ENCODE measurements at places on chromosomes 12 and 14.

- DNase-seq: no peak
These were observed 72.0 kb downstream of the FOS start for GRCh38 chr14:75350505-75351060.

DNA sequence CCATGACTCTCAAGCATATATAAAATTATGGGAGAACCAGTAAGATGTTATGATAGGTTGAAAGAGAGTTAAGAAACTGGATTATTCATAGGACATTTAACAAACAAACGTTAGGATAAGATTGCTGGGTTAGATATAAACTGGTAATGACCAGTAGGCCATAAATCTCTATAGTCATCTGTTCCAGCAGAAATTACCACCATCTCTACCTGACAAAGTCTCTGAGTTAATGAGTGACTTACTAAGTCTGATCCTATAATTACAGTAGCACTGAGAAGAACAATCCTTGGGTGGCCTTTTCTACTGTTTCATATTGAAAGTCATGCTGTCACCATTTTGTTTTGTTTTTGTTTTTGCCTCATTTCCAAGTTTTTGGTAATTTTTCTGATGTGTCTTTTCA, 136.9 kb upstream of the CNOT2 start:
- no peak for DNase-seq

DNA sequence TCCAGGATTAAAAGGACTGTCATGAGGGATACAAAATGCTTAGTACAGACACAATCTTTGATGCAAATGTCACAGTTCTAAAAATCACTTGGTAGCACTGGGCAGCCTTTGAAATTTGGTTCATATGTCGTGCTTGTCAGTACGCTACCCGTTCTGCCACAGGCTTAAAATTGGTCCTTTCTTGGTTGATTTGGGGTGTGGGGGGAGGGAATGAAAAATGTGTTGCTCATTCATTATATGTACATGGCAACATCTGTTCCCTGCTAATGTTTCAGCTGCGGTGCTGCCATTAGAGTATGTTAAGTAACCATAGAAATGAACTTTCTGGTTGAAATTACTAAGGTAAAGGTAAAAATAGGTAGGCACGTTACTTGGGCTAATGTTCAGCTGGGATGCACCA, 155.4 kb upstream of the ARHGAP5 start:
- DNase-seq: no peak

GRCh38 chr14:63677891-63678379, 36.3 kb upstream of the WDR89 start:
- DNase-seq: no peak

GRCh38 chr12:40561395-40561966, 130.8 kb upstream of the CNTN1 start:
- DNase-seq: no peak

DNA sequence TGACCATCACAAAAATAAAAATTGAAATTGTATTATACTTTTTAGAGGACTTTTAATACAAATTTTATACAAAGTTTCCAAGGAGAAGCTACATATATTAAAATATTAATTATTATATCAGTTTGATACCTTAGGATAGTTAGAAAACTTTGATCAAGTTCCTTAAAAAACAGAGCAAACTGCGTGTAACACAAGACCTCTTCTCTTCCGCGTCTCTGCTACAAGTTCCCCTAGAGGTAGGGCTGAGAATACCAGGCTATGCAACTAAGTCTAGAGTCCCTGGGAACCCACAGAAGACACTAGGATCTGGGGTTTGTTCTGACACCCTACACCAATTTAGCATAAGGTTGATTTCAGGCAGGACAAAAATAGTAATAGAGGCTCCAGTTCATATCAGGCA, 319.0 kb downstream of the FOXG1 start:
- no peak for DNase-seq

DNA sequence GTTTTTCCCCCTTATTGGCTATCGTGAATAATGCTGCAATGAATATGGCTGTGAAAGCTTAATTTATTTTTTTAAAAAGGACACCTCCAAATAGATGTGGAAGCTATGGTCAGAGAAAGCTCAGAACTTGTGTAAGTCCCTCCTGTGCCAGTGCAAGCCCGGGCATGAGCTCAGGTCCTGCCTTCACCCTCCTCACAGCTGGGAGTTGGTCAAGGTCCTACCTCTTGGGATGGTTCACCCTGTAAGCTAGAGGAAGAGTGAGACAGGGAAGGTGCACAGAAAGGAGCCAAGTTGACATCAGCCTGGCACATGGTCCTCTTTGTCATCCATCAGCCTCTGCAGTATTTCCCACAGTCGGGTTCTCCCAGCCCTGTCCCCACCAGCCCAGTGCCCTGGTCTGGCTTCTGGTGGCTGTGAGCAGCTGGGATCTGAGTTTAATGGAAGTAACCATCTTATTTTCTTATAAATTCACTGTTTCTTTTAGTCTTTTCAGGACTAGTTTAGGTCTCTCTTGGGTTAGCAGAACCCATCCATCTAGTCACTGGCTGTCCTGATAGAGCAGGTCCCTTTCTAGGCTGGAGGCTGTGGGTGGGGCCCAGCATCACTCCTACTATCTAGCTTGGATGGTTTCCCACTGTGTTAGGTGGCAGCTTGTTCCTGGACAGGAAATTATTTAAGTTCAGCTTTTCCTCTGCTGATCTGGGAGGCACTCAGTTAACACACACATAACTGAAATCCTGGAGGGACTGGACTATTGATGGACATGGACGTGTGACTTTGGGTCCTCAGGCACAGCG, 11.8 kb upstream of the PLEKHG3 start:
- no peak for DNase-seq

- no peak for DNase-seq
These were observed 2.9 kb downstream of the NUDT4 start for GRCh38 chr12:93380480-93381121.

DNA sequence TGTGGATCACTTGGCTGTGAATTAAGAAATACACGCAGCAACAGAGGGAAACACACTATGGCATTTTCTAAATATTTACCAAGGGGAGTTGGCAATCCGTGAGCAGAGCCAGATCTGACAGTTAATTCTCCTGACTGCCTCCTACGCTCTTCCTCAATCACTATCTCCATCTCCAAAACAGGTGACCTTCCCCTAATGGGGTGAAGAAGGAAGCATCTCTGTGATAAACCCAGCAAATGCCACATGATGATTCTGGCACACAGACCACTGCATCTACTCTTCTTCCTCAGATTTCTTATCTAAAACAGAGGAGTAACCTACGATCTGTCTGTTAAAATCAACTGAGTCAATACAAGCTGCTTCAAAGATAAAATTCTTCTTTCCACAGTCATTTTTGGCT, 4.4 kb downstream of the SPTB start:
- DNase-seq: no peak

DNA sequence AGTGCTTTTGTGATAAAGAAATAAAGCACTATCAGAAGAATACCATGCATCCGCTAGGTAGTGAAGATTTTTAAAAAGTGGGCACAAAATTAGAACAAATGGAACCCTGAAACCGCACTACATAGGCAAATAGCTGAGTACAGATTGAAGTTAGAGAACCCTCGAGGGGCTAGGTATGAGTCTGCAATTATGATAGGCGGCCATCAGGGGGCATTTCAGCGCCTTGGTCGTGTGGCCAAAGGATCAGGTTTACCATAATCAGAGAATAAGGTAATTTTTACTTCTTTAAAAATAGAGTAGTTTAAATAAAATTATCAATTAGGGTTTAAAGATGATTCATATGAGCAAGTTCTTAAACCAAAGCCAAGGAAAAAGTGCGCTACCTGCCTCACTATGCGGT, 129.8 kb downstream of the TMX1 start:
- DNase-seq: no peak

- no peak for DNase-seq
These were observed 11.7 kb upstream of the CREBL2 start for GRCh38 chr12:12599750-12600643.

- DNase-seq: no peak
These were observed 618.6 kb downstream of the AACS start for GRCh38 chr12:125683748-125684381.

DNA sequence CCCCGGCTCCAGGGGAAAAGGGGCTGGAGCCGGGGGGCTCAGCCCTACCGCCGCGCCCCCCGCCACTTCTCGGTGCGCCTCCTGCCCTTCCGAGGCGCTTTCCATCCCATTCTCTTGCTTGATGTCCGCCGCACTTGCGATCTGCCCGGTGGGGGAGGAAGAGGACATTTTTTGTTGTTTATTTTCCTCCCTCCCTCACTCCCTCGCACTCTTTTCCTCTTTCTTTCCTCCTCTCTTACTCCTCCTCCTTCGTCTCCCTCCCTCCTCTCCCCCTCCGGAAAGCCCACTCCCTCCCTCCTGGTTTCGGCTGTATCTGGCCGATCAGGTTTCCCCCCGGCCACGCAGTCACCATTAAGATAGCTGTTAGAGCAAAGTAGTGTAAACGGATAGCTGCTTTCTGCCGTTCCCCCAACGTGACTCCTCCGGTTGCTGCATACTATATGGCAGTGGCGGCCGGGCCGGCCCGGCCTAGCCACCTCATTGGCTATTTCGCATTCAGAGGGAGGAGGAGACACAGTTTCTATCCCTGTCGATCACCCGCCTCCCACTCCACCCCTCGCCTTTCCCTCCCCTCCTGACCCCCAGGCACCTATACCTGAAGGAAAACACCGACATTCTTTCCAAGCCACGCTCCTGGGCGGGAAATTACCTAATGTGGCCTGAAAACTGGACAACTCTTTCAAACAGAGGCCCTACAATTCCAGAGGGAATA, at the start of gene SIX4:
Gene SIX4, minus strand, starts transcription at position 445 of the 712 bp plus-strand sequence. Its CDS starts 277 bp downstream, at position 168.
- DNase-seq: no peak

DNA sequence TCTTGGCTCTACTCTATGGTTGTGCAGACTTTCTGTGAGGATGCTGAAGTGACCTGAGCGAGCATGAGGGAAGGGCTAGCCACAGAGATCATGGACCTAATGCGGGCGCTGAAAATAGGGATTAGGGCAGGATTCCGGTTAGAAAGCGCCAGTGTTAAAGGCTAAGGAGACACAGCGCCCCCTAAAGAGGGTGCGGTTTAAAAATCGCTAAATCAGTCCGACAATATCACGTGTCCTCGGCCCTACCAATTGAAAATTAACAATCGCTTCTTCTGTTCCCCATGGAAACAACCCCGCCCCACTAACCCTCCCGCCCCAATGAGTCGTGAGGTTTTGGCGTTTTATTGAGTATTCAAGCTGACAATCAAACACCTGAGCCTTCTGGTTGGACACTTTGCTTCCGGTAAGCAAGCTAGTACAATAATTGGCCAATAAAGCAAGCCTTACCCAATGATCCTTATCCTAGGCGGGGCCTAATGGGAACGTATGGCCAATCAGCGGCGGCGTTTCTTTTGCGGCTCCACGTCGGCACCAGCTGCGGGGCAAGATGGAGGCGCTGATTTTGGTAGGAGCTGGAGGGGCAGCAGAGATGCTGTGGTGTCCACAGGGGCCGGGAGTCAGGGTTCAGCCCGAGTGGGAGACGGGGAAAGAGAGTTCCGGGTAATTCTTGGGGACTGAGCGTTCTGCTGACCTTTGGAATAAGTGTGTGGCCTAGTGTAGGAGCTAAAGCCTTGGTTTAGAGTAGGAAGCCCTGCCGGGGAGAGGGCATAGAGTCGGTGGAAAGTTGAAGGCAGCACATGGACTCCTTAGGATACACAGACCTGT, at the start of gene COPZ1:
Gene COPZ1, plus strand, starts transcription at position 515 of the 825 bp plus-strand sequence. Its CDS starts 33 bp downstream, at position 548.
- peak; percentile 99 for DNase-seq

DNA sequence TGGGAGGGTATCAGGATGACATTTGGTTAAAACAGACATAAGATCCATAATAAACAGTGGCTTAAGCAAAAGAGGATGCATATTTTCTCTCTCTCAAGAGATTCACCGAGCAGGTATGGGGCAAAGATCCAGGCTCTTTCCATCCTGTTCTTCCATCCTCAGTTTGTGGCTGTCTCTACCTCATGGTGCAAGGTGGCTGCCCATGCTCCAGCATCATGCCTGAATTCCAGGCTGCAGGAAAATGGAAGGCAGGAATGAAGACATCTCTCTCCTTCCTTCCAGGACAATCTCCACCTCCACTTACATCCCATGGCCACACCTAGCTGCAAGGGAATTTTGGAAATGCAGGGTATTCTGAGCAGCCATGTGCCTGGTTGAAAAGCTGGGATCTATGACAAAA, 136.0 kb downstream of the GLT1D1 start:
- no peak for DNase-seq

- no peak for DNase-seq
These were observed 87.5 kb upstream of the PDZRN4 start for GRCh38 chr12:41100572-41100971.

DNA sequence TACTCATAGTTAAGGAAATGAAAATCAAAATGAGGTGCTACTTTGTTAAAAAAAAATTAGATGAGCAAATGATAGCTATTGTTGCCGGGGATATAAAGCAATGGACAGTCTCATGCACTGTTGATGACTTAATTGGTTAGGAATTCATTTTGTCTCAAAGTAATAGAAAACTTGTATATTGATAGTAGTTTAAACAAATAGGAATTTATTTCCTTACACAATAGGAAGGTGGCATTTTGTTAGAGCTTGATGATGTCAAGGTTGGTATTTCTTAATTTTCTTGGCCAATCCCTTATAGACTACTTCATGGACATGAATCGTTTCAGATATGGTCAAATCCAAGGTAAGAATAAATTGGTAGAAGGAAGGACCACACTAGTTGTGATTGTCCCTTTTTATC, 7.8 kb downstream of the PRPF39 start:
- DNase-seq: no peak

DNA sequence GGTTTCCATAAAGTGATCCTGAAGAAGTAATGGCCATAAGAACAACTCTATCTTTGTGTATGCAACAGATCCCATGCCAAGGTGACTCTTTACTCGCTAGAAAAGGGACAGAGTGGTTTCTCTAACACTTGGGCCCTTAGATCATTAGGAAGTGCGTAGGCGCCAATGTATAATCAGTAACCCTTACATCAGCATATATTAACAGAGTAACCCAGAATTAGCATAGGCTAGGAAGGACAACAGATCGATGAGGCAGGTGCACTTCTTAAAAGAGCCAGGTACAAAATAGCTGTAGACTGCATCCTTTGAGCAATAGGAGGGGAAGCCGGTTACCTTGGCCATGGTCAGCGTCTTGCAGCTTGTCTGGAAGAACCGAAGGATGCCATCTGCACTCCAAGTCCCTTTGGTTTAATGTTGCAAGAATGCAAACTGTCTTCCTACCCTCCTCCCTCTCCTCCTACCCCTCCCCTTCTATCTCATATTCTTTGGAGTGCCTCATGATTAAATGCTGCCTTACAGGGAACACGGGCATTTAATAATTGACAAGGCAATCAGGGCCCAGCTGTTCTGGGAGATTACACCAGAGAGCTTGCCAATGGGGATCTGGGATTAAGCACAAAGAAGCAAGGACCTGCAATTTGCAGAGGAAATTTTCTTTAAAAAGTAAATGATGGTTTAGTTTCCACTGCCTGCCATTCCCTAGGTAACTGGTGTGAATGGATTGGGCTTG, 8.0 kb downstream of the GSG1 start:
- no peak for DNase-seq

DNA sequence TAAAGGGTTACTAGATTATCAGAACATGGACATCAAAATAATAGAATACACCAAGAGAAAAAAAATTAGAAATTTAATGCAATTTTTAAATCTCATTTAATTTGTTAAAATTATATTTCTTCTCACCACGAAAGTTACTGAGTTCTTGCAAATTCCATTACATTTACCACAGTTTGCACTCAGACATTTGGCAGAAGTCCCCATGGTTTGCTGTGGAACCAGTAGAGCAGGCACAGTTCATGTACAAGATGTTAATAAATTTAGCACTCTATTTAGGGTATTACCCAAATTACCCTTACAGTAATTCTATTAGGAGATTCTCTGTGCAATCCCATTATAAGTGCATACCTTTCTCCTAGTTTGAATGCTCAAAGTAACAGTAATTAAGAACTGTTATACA, 9.7 kb downstream of the SCN8A start:
- no peak for DNase-seq

- DNase-seq: no peak
These were observed 213.9 kb downstream of the SLC15A4 start for GRCh38 chr12:128609861-128610260.

Measured in GM12864 (cell line).